ENCODE measurements at places on chromosomes 12 and 14.

DNA sequence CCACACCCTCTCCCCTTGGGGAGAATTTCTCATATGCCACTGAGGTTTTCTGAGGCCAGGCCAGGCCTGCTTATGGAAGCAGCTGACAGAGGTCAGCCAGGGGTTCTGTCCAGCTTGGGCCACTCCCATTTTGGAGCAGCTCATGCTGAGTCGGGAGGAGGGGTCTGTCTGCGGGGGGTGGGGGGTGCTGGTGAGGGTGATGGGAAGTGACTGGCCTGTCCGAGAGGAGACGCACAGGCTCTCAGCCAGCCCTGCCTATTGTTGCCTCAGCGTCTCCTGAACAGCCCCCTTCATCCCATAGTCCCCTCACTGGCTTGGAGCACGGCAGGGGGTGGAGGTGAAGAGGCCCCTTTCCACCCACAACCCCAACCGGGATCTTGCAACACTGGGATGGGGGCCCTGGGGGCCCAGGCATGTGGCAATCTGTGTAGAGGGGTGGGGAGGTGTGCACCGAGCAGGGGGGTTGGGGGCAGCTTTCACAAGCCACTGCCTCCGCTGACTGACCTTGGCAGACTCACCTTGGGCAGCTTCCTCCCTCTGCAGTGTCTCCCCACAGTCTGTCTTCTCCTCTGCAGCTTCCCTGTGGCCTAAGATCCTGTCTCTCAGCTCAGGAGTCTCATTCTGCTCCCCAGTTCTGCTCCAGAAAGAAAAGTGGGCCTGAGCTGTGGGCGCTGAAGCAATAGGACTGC lies 5.5 kb downstream of the CEBPE start:
- no peak for DNase-seq

GRCh38 chr14:77025744-77026165 lies 2.8 kb downstream of the IRF2BPL start:
- DNase-seq = no peak

- no peak for DNase-seq
Observed at GRCh38 chr12:109888179-109889020, 8.1 kb upstream of the GLTP start.

GRCh38 chr14:89252887-89253532 lies 164.0 kb downstream of the FOXN3 start:
- no peak for DNase-seq

- no peak for DNase-seq
Observed at GRCh38 chr12:67816269-67816668, 167.7 kb downstream of the DYRK2 start.

DNA sequence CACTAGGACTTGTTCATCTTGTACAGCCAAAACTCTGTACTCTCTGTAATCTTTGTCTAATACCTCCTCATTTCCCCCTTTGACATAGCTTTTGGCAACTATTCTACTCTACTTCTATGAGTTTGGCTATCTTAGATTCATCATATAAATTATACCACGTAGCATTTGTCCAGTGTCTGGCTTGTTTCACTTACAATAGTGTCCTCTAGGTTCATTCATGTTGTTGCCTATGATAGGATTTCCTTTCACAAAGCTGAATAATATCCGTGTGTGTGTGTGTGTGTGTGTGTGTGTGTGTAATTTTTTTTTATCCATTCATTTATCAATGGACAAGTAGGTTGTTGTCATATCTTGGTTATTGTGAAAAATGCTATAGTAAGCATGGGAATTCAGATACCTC lies 209.5 kb downstream of the KCNC2 start:
- no peak for DNase-seq

DNA sequence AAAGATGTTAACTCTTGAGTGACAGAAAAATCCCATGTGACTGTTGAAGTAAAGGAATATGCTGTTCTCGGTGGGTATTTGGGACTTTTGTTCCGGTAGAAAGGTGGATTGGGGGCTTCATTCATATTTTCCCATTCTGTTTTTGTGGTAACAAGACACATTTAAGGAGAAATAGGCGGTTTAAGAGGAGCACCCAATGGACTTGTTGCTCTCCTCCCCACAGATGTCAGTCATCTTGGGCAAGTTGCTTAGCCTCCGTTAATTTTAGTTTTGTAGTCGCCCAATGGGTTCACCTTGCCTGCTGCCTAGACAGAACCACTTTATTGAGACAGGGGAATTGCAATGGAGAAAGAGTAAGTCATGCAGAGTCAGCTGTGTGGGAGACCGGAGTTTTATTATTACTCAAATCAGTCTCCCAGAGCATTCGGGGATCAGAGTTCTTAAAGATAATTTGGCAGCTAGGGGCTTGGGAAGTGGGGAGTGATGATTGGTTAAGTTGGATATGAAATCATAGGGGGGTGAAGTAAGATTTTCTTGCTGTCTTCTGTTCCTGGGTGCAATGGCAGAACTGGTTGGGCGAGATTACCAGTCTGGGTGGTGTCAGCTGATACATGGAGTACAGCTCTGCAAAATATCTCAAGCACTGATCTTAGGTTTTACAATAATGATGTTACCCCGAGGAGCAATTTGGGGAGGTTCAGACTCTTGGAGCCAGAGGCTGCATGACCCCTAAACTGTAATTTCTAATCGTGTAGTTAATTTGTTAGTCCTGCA lies 50.3 kb downstream of the SLC38A1 start:
- no peak for DNase-seq

DNA sequence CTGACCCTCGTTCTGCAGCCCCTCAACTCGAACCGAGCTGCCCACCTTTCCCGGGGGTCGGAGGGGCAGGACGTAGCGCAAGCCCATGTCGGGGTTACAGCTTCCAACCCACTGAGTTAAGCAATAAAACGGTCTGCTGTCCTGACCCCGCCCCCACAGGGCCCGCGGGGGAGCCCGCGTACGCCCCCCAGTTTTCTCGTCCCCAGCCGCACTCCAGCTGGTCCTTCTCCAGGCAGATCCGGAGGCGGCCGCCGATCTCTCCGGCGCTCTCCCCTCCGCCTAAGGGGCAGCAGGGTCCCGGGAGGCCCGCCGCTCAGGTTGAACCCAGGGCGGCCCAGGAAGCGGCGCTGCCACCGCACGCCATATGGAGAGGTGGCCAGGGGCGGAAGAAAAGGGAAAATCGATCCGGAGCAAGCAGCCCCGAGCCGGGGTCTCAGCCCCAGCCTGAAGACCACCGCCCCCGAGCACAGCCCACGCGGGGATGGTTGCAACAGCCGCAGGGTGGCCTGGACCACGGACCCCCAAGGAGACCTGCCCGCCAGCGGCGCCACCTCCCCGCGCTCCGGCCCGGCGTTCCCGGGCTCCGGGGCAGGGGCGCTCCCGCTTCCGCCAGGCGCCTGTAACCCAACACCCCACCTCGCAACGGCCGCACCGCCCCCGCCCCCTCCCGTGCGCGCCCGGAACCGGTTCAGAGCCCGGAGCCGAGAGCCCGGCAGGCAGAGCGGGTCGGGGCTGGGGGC lies 760 bp downstream of the ACTN1 start:
- DNase-seq = no peak

- DNase-seq = no peak
Observed at GRCh38 chr12:101729842-101730241, 9.4 kb downstream of the SYCP3 start.

- no peak for DNase-seq
Observed at GRCh38 chr12:51388846-51389245, 2.4 kb downstream of the GALNT6 start.

GRCh38 chr12:79827484-79827883 lies 107.4 kb downstream of the PPP1R12A start:
- no peak for DNase-seq

DNA sequence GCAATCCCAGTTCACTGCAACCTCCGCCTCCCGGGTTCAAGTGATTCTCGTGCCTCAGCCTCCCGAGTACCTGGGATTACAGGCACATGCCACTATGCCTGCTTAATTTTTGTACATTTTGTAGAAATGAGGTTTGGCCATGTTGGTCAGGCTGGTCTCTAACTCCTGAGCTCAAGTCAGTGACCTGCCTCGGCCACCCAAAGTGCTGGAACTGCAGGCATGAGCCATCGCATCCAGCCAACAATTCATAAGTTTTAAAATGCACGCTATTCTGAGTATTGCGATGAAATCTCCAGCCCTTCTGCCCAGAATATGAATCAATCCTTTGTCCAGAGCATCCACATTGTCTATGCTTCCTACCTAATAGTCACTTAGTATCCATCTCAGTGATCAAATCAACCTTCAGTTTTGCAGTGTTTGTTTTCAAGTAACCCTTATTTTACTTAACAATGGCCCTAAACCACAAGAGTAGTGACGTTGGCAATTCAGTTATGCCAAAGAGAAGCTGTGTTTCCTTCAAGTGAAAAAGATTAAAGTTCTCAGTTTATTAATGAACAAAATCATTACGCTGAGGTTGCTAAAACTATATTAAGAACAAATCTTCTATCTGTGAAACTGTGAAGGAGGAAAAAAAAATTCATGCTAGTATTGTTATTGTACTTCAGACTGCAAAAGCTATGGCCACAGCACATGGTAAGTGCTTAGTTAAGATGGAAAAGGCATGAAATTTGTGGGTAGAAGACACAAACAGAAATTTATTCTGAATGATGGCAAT lies 11.0 kb downstream of the GCH1 start:
- no peak for DNase-seq

DNA sequence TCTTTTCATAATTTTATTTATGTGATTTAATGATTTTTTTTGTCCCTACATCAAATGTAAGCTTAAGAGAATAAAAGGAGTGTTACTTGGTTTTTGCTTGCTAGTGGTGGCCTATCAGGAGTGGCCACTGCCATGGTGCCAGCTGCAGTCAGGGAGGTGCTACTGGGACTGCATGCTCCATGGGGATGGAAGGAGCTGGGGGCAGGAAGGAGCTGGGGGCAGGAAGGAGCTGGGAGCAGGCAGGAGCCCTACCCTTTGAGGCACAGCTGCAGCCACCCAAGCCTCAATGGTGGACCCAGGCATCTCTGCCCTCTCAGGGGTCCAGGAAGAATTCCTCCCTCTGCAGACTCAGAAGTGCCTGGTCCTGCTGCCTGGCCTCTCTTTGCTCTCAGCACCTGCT lies 796.0 kb downstream of the SLC16A7 start:
- DNase-seq = no peak

DNA sequence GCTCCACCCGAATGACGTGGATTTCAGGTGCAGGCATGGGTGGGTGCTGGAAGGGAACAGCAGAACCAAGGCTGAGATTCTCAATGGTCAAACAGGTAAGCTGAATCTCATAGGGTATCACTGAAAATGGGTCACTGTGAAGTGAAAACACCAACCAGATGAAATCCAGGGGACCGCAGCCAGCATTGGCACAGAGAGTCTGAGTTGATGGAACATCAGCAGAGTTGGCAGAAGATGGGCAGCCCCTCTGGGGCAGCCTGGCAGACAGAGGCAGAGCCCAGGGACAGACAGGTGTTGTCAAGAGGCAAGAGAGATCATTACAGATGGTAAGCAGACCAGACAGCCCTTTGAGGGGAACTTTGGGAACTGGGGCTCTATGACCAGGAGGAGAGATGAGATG lies 48.0 kb downstream of the ACTN1 start:
- no peak for DNase-seq

DNA sequence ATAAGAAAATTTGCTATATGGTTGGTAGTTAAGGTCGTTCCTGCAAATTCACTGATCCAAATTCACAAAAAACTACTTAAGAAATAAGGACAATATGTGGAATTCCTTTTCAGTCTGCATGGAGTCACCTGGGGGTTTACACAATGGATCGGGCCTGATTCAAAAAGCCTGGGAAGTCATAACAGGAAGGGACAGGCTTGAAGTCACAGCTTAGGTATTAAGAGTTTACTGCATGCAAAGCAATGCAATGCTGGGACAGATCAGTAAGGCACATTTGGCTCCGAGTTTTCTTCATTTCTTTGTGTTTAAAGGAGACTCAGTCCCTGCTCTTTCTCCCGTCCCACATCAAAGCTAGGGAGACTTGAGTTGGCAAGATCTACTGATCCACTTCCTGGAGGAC lies 153.3 kb downstream of the NTF3 start:
- DNase-seq = no peak

GRCh38 chr14:58078068-58078467 lies 73.9 kb downstream of the ARMH4 start:
- no peak for DNase-seq

GRCh38 chr12:68514807-68515411 lies 95.8 kb upstream of the RAP1B start:
- no peak for DNase-seq

- no peak for DNase-seq
Observed at GRCh38 chr12:108526482-108527165, 11.5 kb downstream of the FICD start.

DNA sequence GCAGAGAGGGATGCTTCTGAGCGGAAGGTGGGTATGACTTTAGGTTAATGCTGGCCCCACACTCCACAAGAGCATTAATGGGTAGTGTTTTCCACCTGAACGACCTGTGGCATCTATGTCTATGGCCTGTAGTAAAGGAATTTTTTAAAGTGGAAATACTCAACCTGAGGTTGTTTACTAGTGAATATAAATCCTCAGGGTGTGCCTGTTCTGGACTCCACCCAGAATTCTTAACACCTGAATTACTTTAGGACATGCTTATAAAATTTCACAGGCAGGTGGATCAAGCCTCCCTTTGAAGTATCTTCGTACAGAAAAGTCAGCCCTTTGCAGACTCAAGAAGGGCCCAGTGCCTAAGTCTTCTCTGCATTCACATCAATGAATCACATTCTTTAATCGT lies 196.1 kb downstream of the ESR2 start:
- no peak for DNase-seq
